Keratinocyte (primary cell): ENCODE measurements at places on chromosomes 6 and 20. TPM values are rescaled to one million over a fixed set of nuclear protein-coding genes. Genes with fewer than 3 reads are reported as not detected.

CD83 gene
- 2.2 to 3.8 TPM (median 3.4 TPM) in 3 replicates for polyA plus RNA-seq

TRIM15 gene
- not detected in 3 replicates for polyA plus RNA-seq

SRMS gene
- polyA plus RNA-seq, result 0.10 to 0.32 TPM (median 0.14 TPM) in 3 replicates

HLA-DPA1 gene
- polyA plus RNA-seq, result 0.09 to 0.61 TPM in 2 of 3 replicates, not detected in the other

BPHL gene
- polyA plus RNA-seq, result 17.5 to 21.9 TPM (median 21.8 TPM) in 3 replicates

HLA-DQB1 gene
- polyA plus RNA-seq, result 37.5 to 78.0 TPM (median 40.5 TPM) in 3 replicates

BCKDHB gene
- polyA plus RNA-seq, result 13.8 to 20.9 TPM (median 13.9 TPM) in 3 replicates

FAM217A gene
- polyA plus RNA-seq, result not detected in 3 replicates

MOXD1 gene
- 2.3 to 2.7 TPM (median 2.3 TPM) in 3 replicates for polyA plus RNA-seq

HCRTR2 gene
- not detected in 3 replicates for polyA plus RNA-seq

POU5F1 gene
- polyA plus RNA-seq, result 1.0 to 1.6 TPM (median 1.6 TPM) in 3 replicates

KIF6 gene
- polyA plus RNA-seq, result 0.09 to 0.14 TPM in 2 of 3 replicates, not detected in the other

SLC17A1 gene
- polyA plus RNA-seq, result not detected in 3 replicates

SLC2A10 gene
- not detected in 3 replicates for polyA plus RNA-seq

MYL9 gene
- 1.7 to 5.2 TPM (median 2.8 TPM) in 3 replicates for polyA plus RNA-seq

CGA gene
- polyA plus RNA-seq, result not detected in 3 replicates

DSP gene
- polyA plus RNA-seq, result 254 to 286 TPM (median 255 TPM) in 3 replicates

MICB gene
- 6.0 to 18.1 TPM (median 8.6 TPM) in 3 replicates for polyA plus RNA-seq

GTSF1L gene
- polyA plus RNA-seq, result not detected in 3 replicates

GABRR1 gene
- 0.04 TPM in 1 of 3 replicates, not detected in the others for polyA plus RNA-seq

ANKEF1 gene
- polyA plus RNA-seq, result 7.7 to 12.4 TPM (median 10.0 TPM) in 3 replicates

RGL2 gene
- 33.6 to 57.3 TPM (median 35.8 TPM) in 3 replicates for polyA plus RNA-seq

PSMB9 gene
- polyA plus RNA-seq, result 21.3 to 29.0 TPM (median 25.4 TPM) in 3 replicates

TTK gene
- 2.0 to 15.3 TPM (median 7.9 TPM) in 3 replicates for polyA plus RNA-seq

HTR1B gene
- 0.21 to 0.53 TPM (median 0.24 TPM) in 3 replicates for polyA plus RNA-seq

CST4 gene
- not detected in 3 replicates for polyA plus RNA-seq

FGD2 gene
- 0.03 to 0.13 TPM (median 0.08 TPM) in 3 replicates for polyA plus RNA-seq

VSX1 gene
- not detected in 3 replicates for polyA plus RNA-seq

OLIG3 gene
- not detected in 3 replicates for polyA plus RNA-seq

HSPA12B gene
- polyA plus RNA-seq, result not detected in 3 replicates

SLC13A3 gene
- polyA plus RNA-seq, result 3.8 to 4.5 TPM (median 3.9 TPM) in 3 replicates

C6orf58 gene
- 0.06 to 0.10 TPM in 2 of 3 replicates, not detected in the other for polyA plus RNA-seq

SIRPD gene
- polyA plus RNA-seq, result not detected in 3 replicates

CLPSL2 gene
- not detected in 3 replicates for polyA plus RNA-seq

GFOD1 gene
- 7.2 to 8.9 TPM (median 7.4 TPM) in 3 replicates for polyA plus RNA-seq

RAET1L gene
- 6.9 to 12.2 TPM (median 8.5 TPM) in 3 replicates for polyA plus RNA-seq

GRIK2 gene
- 0.01 to 0.26 TPM (median 0.03 TPM) in 3 replicates for polyA plus RNA-seq

SLC22A2 gene
- polyA plus RNA-seq, result not detected in 3 replicates

PNPLA1 gene
- polyA plus RNA-seq, result 0.14 to 0.32 TPM (median 0.20 TPM) in 3 replicates

HLA-DRB5 gene
- 0.05 TPM in 1 of 3 replicates, not detected in the others for polyA plus RNA-seq

RIMS1 gene
- polyA plus RNA-seq, result 0.03 TPM in 1 of 3 replicates, not detected in the others

DDX39B gene
- polyA plus RNA-seq, result 270 to 540 TPM (median 314 TPM) in 3 replicates

HLA-G gene
- 0.84 to 1.9 TPM (median 0.89 TPM) in 3 replicates for polyA plus RNA-seq

NHSL1 gene
- 8.5 to 28.1 TPM (median 11.8 TPM) in 3 replicates for polyA plus RNA-seq

RIPOR3 gene
- polyA plus RNA-seq, result 0.10 to 0.40 TPM (median 0.10 TPM) in 3 replicates

DNAAF9 gene
- polyA plus RNA-seq, result 8.8 to 9.8 TPM (median 9.2 TPM) in 3 replicates

GDAP1L1 gene
- not detected in 3 replicates for polyA plus RNA-seq

SLC2A4RG gene
- 18.3 to 33.6 TPM (median 23.5 TPM) in 3 replicates for polyA plus RNA-seq

FYN gene
- polyA plus RNA-seq, result 24.7 to 46.8 TPM (median 27.3 TPM) in 3 replicates

HLA-DQB2 gene
- polyA plus RNA-seq, result not detected in 3 replicates

APOBEC2 gene
- polyA plus RNA-seq, result 0.05 TPM in 1 of 3 replicates, not detected in the others

APCDD1L gene
- 0.62 to 3.7 TPM (median 0.67 TPM) in 3 replicates for polyA plus RNA-seq

ZBP1 gene
- 0.08 TPM in 1 of 3 replicates, not detected in the others for polyA plus RNA-seq

YTHDF1 gene
- 23.4 to 34.8 TPM (median 26.4 TPM) in 3 replicates for polyA plus RNA-seq
